A549 treated with DMSO at 1 μM for 4 hours (cell line): ENCODE measurements at places on chromosomes 4 and X. TPM values are rescaled to one million over a fixed set of nuclear protein-coding genes. Genes with fewer than 3 reads are reported as not detected.

Gene DGKK
- total RNA-seq, result not detected in 5 replicates

Gene PPBP
- 0.15 to 0.24 TPM in 2 of 5 replicates, not detected in the others for total RNA-seq

Gene OPHN1
- total RNA-seq, result 1.4 to 2.0 TPM (median 1.9 TPM) in 5 replicates

Gene AKAP4
- not detected in 5 replicates for total RNA-seq

Gene F9
- not detected in 5 replicates for total RNA-seq

Gene SLC25A14
- total RNA-seq, result 18.3 to 20.5 TPM (median 19.6 TPM) in 5 replicates

Gene PCDH10
- total RNA-seq, result 0.09 to 0.23 TPM (median 0.16 TPM) in 5 replicates

Gene TNIP3
- 0.25 to 0.58 TPM (median 0.57 TPM) in 5 replicates for total RNA-seq

Gene ABCG2
- 22.0 to 27.1 TPM (median 22.7 TPM) in 5 replicates for total RNA-seq

Gene TENT5D
- total RNA-seq, result not detected in 5 replicates

Gene LIN54
- 6.3 to 8.3 TPM (median 7.5 TPM) in 5 replicates for total RNA-seq
